Brain microvascular endothelial cell (primary cell): ENCODE measurements at places on chromosomes 12 and 14.

- no peak for DNase-seq
These were observed 17.9 kb downstream of the CERS5 start for GRCh38 chr12:50149311-50149710.

DNA sequence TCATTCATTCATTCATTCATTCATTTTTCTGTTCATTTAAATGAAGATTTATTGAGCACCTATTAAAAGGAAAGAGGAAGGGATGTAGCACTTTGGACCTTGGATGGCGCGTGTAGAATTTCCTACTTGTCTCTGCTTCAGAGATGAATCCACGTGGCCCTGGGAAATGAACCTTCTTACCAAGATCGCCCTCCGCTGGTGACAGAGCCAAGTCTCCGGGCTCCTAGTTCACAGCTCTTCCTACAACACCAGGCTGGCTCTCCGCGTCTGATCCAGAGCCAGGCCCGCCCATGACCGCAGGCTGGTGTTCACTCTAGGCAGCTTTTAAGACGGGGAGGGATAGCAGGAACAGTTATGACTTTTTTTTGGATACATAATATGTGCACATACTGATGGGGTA, 70.9 kb upstream of the PIWIL1 start:
- no peak for DNase-seq

- no peak for DNase-seq
These were observed 8.3 kb downstream of the CALM1 start for GRCh38 chr14:90405101-90405500.

DNA sequence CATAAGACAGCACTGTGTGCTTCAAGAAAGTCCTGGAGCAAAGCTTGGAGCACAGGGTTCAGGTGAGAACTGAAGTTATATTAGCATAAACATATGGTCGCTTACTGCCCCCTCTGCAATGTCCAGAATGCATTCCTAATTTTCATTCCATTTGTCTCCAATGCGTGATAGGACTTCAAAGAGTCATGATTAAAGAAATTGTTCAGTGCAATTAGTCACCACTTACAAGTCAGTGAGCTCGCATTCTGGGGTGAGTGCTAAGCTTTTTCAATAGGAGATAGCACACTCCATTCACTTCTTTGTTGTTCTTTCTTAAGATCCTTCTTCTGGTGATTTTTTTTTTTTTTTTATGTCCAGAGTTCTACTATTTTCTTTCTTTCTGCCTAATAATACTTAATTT, 398.4 kb downstream of the SYT1 start:
- DNase-seq, result no peak

- no peak for DNase-seq
These were observed 13.5 kb upstream of the TAS2R46 start for GRCh38 chr12:11075642-11076041.

- DNase-seq, result no peak
These were observed 569 bp upstream of the RGS6 start for GRCh38 chr14:71931492-71932228.

DNA sequence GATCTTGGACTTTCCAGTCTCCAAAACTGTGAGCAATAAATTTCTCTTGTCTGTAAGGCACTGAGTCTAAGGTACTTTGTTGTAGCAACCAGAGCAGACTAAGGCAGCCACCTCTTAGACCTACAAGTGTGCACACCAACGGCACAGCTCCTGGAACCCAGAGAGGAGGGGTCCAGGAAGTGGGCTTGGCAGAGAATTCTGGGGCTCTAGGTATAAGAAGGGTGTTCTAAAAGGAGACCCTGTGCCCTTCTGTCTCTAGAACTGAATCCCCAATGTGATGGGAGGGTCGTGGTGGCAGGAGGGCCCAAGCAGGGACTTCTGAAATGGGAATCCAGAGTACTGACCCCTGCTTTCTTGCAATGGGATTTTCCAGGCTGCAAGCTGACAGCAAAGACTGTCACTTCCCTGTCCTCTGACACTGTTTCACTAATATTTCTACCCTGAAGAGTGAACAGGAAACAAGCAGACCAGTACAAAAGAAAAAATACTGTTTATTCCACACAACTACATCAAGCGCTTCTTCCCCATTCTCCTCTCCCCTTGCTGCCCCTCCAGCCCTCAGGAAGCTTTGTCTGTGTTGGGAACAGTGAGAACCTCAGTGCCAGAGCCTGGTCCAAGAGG, 13.6 kb upstream of the TFCP2 start:
- DNase-seq, result no peak

DNA sequence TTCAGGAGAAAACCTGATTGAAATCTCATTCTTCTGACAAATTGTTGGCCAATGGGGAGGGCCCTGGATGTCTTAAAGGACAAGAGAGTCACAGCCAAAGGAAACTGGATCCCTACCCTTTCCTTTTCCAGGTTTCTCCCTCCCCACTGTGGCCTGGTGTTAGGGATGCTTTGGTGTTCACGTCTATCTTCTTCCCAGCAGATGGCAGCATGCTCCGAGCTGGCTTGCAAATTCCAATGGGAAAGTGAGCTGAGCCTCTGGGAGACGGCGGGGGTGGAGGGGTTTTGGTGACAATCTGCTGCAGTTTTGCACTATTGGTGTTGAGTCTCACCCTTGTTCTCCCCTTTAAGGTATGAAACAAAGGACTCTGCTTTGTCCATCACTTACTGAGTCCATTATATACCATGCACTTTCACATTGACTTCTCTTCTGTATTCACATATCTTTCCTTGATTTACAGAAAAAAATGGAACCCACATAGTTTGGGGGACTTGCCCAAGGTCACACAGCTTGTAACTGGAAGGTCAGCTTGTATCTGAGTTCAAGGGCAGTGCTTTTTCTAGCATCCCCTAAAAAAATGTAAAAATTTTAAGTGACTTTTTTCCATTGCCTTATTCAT, 39.3 kb downstream of the CCDC177 start:
- DNase-seq, result peak; percentile 40

DNA sequence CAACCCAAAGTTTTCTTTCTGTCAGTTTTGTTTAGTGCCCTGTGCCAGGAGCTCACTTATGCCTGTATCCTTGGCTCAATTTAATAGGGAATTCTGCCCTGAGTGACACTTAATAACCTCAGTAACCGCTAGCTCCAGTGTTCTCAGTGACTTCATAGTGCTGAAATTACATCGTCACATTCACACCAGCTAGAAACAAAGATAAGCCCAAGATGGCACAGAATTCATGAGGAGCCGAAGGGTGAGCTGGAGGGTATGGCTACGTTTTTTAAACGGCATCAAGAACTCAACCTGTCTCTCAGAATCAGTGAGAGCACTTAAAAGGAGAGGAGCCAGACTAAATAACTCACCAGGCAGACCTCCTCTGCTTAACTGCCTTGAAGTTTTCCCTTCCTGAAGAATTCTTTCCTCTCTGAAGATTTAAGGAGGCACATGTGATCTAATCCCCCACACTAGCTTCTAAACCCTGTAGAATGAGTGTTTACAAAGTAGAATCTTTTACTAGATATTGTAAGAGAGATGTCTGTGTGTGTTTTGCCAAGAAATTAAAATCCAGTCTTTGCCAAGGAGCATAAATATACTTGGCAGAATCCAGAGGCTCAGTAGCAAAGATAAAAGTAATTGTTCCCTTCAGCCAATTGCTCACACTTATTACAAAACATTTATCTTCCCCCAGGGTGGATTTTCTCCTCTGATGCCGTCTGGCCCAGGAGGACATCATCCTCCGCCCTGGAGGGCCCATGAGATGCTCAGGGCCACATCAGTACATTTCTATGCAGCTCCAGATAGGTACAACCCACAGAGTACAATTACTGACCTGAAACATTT, 37.3 kb downstream of the PTGER2 start:
- DNase-seq, result no peak

DNA sequence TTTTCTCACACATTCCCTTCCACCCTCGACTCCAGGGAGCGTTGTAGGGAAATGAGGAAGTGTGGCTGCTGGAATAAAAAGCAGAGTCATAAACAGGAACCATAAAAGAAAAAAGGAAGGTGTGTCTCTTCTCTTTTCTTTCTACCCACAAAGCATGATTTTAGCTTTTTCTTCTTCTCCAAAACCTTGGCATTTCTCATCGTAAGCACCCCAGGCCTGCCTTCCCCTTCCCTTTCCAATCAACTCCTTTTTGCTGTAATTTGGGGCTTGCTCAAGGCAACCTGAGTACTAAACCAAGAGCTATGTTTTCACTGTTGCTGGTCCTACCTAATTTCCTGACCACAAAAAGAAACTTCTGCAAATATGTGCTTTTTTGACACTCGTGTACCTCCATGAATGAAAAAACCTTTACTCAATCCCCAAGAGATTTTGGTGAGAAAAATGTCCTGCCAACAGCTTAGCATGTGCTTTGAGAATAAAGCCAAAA, 9.2 kb downstream of the PLBD1 start:
- no peak for DNase-seq

- DNase-seq, result no peak
These were observed 5.9 kb downstream of the ATG2B start for GRCh38 chr14:96357216-96357615.

DNA sequence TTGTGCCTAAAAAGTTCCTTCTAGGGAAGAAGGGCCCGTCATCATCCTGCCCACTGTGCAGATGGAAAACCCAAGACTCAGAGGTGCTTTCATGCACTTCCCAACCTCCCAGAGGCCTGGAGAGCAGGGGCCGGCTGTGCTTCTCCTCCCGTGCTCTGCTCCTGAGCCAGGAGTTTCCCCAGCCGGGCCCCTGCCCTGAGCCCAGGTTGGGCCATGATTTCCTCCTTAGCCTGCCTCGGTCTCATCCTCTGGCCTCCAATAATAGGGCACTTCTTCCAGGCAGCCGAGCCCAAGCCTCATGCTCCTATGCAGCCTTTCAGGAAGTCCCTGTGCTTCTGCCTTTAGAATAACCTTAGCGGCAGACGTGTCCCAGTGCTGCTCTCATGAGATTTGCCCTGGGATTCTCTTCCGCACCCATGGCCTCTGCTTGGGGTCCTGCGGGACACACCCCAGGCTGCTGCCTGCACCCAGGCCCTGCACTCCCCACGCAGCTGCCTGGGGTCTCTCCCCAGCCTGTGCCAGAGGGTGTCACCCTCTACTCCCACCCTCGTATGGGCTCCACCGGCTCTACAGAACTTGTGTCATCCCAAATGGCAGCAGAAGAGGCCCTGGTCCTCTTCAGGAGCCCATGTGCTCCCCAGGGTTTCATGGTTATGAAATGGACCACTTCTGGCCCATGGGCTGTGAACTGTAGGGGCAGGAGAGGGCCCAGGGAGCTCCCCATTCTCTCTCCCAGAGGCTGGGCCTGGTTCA, 359.3 kb downstream of the ADGRD1 start:
- DNase-seq, result no peak

- no peak for DNase-seq
These were observed 538 bp upstream of the TIGAR start for GRCh38 chr12:4320497-4320852.

GRCh38 chr12:38144049-38144448, 172.5 kb upstream of the ALG10B start:
- DNase-seq, result no peak

DNA sequence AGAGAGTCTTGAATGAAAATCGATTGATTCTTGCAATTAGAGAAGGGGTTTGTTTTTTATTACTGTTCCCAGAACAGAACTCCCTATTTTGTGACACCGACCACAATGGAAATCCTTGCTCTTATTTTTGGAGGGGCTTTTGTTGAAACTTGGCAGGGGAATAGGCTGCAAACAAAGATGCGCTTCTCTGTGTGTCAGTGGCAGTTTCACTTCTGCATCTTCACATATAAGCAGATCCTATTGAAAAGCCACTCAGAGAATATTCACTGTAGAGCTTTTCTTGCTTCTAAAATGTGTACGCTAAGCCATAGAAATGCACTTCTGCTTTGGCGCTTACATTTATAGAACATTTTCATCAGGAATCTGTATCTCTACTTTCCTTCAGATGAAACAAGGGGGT, 1822.4 kb upstream of the SEL1L start:
- DNase-seq, result no peak

DNA sequence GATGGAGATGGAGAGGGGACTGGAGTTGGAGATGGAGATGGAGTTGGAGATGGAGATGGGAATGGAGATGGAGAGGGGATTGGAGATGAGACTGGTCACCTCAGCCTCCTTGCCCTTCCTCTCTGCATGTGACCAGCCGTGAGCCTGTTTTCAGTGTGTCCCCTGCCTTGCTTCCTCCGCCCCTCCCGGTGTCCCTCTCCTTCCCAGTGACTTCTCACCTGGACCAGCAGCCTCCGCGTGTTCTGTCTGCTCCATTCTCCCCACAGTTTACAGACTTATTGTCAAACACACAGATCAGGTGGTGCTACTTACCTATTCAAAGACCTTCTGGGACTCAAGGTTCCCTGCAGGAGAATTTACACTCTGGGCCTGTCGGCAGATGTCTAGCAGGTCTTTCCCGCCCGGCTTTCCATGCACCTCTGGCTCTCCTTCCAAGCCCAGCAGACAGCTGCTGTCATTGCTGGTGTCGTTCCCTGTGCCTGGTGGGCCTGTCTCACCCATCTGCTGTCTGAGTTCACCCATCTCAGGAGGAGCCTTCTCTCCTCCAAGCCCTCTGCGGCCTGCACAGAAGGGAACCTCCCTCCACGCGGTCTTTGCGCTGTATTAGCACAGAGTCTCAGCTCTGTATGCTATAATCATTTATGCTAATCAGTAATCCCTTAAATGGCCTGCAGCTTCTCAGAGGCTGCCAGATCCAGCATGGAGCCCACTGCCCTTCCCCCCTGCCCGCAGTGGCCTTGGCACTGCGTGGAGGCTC, 62.1 kb downstream of the ADGRD1 start:
- DNase-seq, result no peak

DNA sequence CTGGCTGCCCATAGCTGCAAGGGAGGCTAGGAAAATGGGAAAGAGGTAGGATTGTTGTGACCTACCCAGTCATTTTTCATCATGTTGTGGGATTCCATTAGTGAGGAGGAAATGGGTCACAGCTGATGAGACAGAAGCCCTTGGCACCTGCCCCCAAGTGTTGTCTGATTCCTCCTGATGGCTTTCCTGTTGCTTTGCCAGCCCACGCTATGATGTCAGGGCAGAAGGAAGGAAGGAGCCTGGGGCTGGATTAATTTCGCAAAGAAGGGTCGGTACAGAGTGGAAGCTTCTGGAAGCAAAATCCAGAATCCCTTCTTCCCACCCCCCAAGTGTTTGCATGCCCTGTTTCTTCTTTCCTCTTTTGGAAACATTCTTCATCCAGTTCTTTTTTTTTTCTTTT, 8.7 kb downstream of the OTUB2 start:
- DNase-seq, result no peak
